CD4-positive, CD25-positive, alpha-beta regulatory T cell (primary cell): ENCODE measurements at places on chromosomes 3 and 15.

- no peak for DNase-seq
Measured at GRCh38 chr3:155664925-155665695, 79.8 kb downstream of the PLCH1 start.

DNA sequence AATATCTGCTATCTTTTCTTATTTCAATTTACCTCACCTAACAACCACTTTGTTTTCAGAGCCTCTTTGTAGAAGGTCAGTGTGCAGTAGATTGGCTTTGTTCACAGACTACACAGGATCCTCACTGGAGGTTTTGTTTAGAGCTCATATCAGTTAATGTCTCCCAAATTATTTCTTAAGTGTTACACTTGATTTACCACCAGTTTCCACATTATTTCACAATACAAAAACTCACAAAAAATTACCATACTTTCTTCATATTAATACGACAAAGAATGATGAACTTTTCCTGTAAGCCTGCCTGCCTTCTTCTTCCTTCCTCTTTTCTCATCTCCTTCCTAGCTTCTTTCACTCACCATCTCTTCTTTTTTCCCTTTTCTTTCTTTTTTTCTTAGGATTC, 133.3 kb downstream of the ALCAM start:
- DNase-seq: no peak

GRCh38 chr15:36175741-36176291, 403.6 kb upstream of the CDIN1 start:
- no peak for DNase-seq

GRCh38 chr3:100089812-100090668, 24.3 kb downstream of the FILIP1L start:
- no peak for DNase-seq

DNA sequence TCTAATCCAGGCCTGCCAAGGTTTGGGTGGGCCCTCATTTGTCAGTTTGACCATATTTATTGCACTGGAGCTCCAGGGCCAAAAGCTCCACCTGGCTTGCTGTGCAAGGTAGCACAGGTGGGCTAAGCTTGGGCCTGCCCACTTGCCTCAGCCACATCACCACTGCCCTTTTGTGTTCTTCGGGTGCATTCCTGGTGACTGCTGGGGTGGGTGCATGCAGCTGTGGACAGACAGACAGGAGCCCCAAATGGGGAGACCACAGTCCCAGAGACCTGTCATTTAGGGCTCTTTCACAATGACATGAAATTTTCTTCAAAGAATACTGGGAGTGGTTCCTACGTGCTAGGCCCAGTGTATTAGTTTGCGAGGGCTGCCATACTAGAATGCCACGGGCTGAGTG, 2.7 kb downstream of the MESP2 start:
- no peak for DNase-seq

GRCh38 chr3:33523093-33523667, 83.0 kb upstream of the UBP1 start:
- DNase-seq: no peak

GRCh38 chr3:87997298-87997697, 61.5 kb downstream of the CGGBP1 start:
- DNase-seq: no peak

- no peak for DNase-seq
Measured at GRCh38 chr3:20380295-20380694, 194.3 kb upstream of the SGO1 start.

- no peak for DNase-seq
Measured at GRCh38 chr3:154095832-154096421, 25.3 kb upstream of the ARHGEF26 start.
